ENCODE measurements at places on chromosomes 1 and 21.

DNA sequence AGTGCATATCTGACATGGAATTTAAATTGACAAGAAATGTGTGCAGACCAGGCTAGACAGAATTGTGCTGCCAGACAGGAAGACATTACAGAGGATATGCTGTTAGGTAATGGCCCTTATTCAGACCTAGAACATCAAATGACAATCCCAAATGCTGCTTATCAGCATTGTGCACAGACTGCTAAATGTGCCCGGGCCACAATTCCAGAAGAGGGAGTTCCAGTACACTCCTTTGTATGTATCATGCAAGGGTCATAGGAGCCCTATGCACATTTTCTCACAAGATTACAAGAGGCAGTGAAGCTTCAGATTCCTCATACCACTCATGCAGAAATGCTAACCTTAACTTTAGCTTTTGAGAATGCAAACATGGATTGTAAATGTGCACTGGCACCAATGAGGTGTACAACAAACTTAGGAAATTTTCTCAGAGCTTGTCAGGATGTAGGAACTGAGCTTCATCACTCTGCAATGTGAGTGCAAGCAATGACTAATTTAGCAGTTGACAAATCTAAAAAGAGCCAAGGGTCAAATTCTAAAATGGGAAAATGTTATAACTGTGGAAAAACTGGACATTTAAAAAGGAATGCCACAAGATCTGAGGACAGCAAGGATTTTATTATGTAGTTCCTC, 273.5 kb downstream of the COL11A1 start:
- DNase-seq: peak; percentile 64

GRCh38 chr1:84078108-84078841, 65.8 kb upstream of the PRKACB start:
- peak; percentile 60 for DNase-seq

- no peak for DNase-seq
These were observed 64.5 kb downstream of the KIF14 start for GRCh38 chr1:200556002-200556401.

- no peak for DNase-seq
These were observed 22.3 kb downstream of the PPFIA4 start for GRCh38 chr1:203048555-203049051.

DNA sequence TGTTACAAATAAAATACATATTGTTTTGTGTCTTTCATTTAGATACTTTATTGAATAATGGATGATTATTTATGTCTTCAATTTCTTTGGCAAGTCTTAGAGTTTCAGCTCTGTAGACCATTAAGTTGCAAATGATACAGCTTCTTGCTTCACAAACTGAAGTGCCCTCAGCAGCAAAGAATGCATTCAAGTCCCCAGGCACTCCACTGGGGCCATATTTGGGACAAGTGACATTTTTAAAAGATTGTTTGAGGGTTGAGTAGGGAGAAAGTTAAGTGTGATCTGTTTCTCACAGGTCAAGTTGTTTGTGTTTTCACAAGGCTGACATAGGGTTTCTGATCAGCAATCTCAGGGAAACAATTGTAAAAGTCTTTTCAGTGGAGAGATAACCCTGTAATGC, 400.7 kb downstream of the PLA2G4A start:
- no peak for DNase-seq

Measured in EL (cell line).